NCI-H524 (cell line): ENCODE measurements at places on chromosomes 3 and 15.

GRCh38 chr15:90035840-90036230 is 34.7 kb downstream of the ZNF710 start:
- no peak for DNase-seq

- DNase-seq = peak; percentile 83
Measured at GRCh38 chr15:89442671-89443307, 53.6 kb downstream of the RHCG start.

DNA sequence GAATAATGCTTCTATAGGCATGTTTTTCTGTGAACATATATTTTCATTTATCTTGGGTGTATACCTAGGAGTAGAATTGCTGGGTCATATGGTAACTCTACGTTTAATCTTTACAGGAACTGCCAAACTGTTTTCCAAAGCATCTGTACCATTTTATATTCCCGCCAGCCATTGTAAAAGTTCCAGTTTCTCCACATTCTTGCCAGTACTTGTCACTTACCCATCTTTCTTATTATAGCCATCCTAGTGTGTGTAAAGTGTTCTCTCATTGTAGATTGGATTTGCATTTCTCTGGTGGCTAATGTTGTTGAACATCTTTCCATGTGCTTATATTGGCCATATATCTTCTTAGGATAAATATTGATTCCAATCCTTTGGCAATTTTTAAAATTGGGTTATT is 31.2 kb upstream of the CFAP20DC start:
- no peak for DNase-seq

- no peak for DNase-seq
Measured at GRCh38 chr15:72486144-72486543, 12.0 kb downstream of the ARIH1 start.

DNA sequence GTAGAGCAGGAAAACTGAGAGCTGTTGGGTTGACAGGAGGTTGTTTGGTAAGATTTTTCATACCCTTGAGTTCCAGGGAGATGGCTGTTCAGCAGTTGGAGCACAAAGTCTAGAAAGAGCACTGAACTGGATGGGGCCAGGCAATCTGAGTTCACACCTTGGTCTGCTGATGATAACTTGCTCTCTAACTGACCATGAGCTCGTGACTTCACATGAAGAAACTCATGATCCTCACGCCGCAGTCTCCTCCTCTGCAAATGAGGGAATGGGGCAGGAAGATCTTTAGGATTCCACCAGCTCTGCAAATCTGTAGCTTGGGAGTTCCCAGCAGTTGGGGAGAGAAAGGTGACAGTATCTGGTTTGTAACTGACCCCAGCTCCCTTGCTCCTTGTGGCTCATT is 33.7 kb downstream of the CORO2B start:
- DNase-seq = no peak

DNA sequence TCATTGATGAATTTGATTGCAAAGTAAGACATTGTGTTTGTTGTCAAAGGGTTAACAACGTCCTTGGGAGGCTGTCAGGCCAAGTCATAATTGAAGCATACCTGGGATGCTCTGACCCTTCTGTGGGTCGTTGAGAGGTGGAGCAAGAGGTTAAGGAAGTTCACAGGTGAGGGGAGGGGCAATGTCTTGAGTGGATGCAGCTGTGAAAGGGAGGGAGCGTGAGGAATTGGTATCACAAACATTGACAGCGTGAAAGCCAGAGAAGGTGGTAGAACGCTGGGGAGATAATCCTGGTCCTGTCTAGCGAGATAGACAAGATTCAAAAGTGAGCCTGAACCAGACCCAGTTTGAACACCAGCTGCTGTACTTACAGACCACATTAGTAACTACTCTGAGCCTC is 79.4 kb downstream of the HES1 start:
- DNase-seq = no peak

GRCh38 chr15:60457985-60458384 is 21.0 kb downstream of the ICE2 start:
- DNase-seq = no peak

DNA sequence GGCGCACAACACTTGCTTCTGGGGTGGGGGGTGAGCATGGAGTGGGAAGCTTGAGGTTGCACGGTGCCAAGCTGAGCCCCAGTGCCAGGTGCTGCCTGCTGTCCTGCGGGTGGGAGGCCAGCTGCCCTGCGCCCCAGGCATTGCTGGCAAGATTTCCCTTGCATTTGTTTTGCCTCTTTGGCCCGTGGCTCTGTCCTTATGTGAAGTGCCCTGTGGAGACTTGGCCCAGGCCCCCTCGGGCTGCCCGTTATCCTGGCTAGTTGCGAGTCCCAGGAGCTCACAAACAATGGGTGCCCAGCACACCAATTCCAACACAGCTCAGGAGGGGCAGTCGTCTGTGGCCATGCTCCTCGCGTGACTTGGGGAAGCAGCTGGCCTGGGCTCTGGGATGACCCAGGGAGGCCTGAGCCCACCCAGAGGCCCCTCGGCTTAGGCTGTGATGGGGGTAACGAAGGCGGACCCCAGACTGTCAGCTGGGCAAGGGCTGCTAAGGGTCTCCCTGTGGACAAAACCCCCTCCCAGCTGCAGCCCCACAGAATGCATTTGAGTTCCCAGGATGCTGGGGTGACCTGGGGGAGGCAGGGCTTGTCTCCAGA is 5.9 kb downstream of the C3orf22 start:
- DNase-seq = no peak

DNA sequence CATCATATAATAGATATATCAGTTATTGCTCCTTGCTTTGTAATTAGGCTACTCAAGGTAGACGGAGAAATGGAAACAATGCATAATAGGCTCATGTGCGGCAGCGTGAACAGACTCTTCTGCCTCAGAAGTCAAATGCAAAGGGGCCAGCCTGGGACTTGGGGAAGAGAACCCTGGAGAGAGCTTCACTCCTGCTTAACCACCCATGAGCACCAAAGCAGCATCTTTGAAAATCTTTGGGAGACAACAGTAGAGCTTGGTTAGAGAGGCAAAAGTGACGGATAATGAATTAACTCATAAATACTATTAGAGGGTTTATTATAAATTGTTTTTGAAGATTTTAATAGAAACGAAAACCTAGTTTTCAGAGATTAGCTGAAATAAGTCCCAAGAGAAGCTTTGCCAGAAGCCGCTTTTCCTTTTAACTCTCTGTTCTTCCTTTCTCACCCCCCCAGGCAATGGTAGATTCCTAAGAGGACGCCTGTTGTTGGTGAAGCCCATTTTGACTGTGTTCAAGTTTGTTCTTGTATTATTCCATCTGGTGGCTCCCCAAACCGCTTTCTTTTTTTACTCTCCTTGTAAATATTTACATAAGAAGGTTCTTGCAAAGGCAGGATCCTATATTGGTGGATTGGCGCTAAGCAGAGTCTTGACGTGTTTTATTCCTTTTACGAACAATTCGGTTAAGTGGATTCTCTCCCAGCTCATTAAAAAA is 196.0 kb upstream of the TPRG1 start:
- no peak for DNase-seq

DNA sequence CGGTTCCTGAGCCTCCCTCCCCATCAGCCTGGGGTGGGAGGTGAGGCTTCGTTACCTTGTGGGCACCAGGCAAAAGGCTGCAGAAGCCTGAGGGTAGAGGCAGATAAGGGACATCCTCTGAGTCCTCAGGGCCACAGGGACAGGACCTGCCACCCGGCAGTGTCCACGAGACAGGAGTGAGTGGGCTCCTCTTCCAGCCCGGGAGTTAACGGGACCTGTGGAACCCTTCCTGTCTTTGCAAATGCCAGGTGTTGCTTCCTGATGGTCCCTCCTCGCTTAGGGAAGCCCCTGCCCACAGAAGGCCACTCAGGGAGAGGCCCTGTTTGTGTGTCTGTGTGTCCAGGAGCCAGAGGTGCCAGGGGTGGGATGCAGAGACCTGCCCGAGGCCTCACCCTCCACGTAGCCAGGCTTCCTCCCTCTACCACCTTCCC is 111.1 kb upstream of the ALDH1A3 start:
- no peak for DNase-seq
